ENCODE measurements at places on chromosomes 3 and 15. TPM values are rescaled to one million over a fixed set of nuclear protein-coding genes. Genes with fewer than 3 reads are reported as not detected.

The RNF123 gene
- 20.0 TPM for total RNA-seq

The CFAP20DC gene
- 0.82 TPM for total RNA-seq

The WDR49 gene
- total RNA-seq = 0.08 TPM

The CCDC191 gene
- total RNA-seq = 1.4 TPM

The CCK gene
- total RNA-seq = 1.1 TPM

The HGD gene
- 0.12 TPM for total RNA-seq

The ATP13A5 gene
- not detected for total RNA-seq
